CD4-positive, alpha-beta T cell treated with Interleukin-15 for 1 hour (primary cell): ENCODE measurements at places on chromosomes 4 and X.

DNA sequence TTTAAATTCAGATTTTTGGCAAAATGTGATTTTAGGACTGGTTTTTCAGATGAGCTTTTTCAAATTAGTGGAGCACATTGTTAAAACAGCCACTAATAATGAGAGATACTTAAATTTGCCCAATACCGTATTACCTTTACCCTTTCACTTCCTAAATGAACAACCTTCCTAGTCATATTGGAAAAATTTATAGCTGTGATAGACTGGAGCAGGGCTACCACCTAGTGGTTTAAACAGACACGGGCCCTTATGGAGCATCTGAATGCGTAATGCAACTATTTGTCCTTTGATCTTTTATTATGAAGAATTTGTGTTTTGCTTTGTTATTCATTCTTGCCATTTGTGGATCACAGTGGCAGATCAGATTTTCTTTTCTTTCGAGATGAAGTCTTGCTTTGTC is 72.7 kb downstream of the KDM6A start:
- no peak for DNase-seq

DNA sequence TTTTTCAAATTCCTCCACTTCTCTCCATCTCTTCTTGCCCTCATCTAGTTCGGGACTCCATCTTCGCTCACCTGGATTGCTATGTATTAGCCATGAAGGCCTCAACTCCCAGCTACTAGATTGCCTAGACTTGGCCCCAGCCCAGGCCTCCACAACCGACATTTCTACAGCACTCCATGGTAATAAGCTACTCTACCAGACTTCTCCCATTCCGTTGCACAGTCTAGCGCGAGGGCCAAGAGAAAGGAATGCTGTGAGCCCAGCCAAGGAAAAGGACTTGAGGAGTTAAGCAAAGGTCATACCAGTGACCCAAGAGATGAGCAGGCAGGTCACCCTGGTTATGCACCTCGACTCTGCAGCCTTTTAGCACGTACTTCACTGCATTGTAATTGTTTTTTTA is 75.6 kb downstream of the SOWAHB start:
- DNase-seq = no peak

DNA sequence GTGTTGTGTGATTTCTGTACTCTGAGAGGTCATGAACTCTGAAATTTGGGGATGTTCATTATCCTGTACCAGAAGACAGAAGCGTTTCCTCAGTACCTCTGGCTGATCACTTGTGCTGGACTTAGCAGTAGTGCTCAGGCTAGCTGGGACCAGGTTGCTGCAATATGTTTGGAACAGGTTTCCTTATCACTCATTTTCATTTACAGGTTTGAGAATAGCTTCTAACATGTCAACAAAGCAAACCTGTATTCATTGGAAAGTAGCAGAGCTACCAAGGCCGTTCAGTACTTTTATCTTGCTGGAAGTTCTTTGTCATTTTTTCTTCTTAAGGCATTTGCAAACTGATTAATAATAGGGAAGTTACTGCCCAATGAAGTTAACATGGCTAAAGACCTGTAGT is 242.9 kb upstream of the ANKRD50 start:
- no peak for DNase-seq

- no peak for DNase-seq
These were observed 7.1 kb downstream of the IGFBP7 start for GRCh38 chr4:57103051-57103450.

GRCh38 chr4:166481055-166481454 is 608.0 kb downstream of the TLL1 start:
- no peak for DNase-seq
